H1 (cell line): ENCODE measurements at places on chromosomes 4 and X. TPM values are rescaled to one million over a fixed set of nuclear protein-coding genes. Genes with fewer than 3 reads are reported as not detected.

GRCh38 chrX:23938690-23939089 lies 30.9 kb downstream of the CXorf58 start:
- no peaks in the 10 kb centered on the region for H3K27me3 ChIP-seq
- no peak overlapping the region for H3K27ac ChIP-seq
- no peaks in the 10 kb centered on the region for H3K4me1 ChIP-seq
- H3K36me3 ChIP-seq: no peaks in the 10 kb centered on the region
- H3K4me3 ChIP-seq: no peak overlapping the region

DNA sequence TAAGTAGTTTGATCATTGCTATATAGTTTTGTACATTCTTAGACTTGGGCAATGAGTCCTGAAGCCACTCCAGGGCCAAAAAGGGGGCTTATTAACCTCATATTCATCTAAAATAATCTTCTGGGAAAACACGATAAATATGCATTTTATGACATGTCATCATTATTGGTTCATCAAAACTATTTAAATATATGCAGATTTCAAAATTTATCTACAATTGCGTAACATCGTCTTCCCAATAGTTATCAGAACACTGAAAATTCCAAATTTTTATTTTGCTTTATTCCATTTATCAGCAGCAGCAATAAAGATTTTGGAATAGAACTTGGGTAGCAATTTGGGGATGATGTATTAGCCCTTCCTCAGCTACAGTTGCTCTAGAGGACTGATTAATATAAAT lies 550.0 kb downstream of the IQCM start:
- no peak for DNase-seq
- H3K36me3 ChIP-seq: no peaks in the 10 kb centered on the region
- no peak overlapping the region for H3K27ac ChIP-seq
- no peaks in the 10 kb centered on the region for H3K27me3 ChIP-seq
- no peaks in the 10 kb centered on the region for H3K4me1 ChIP-seq
- no peak overlapping the region for H3K4me3 ChIP-seq

LINC00632 gene
- 85.1 and 89.0 TPM in 2 replicates for total RNA-seq

- no peak within 1 kb of the TSS for H3K4me3 ChIP-seq
- no peak for DNase-seq
- no peak within 1 kb of the TSS for H3K27ac ChIP-seq
- H3K36me3 ChIP-seq: no peaks in the 10 kb centered on the region
- no peaks in the 10 kb centered on the region for H3K27me3 ChIP-seq
Observed at GRCh38 chrX:85379174-85379907, at the start of gene POF1B. POF1B (minus strand) TSS chrX:85379665; CDS start chrX:85379454, 211 bp downstream.

DNA sequence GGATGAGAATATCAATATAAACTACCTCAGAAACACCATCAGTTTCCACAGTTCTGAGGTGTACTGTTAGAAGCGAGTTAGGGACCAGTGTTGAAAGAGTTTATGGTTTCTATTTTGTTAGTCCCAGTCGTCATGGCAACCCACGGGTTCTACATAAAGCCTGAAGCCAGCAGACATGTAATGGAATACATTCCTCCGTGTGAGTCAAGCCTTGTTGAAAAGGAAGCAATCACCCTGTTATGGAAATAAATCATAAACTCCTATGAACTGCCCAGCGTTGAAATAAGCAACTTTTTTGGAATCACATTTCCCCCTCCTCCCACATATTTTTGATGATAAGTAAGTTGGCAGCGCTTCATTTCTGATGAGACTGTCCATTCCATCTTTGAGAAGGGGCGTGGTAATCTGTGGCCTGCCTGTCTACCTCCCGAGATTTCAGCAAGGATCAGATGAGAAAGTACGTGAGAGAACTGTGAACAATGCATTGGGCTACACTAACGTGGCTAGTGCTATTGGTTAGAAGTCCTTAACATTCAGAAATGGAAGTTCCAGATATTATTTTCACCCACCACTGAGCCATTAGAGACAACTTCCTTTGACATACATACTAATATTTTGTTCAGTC lies 40.4 kb upstream of the PDHA1 start:
- H3K4me1 ChIP-seq: no peaks in the 10 kb centered on the region
- no peaks in the 10 kb centered on the region for H3K27me3 ChIP-seq
- DNase-seq: no peak
- H3K36me3 ChIP-seq: no peaks in the 10 kb centered on the region
- no peak overlapping the region for H3K27ac ChIP-seq

RTL9 gene
- 0.11 and 0.20 TPM in 2 replicates for total RNA-seq

- H3K27ac ChIP-seq: no peak overlapping the region
- no peaks in the 10 kb centered on the region for H3K4me1 ChIP-seq
- no peaks in the 10 kb centered on the region for H3K36me3 ChIP-seq
- no peak overlapping the region for H3K4me3 ChIP-seq
- DNase-seq: no peak
Observed at GRCh38 chr4:110769578-110769977, 146.7 kb upstream of the PITX2 start.

KLHL5 gene
- 22.4 and 23.6 TPM in 2 replicates for total RNA-seq

DNA sequence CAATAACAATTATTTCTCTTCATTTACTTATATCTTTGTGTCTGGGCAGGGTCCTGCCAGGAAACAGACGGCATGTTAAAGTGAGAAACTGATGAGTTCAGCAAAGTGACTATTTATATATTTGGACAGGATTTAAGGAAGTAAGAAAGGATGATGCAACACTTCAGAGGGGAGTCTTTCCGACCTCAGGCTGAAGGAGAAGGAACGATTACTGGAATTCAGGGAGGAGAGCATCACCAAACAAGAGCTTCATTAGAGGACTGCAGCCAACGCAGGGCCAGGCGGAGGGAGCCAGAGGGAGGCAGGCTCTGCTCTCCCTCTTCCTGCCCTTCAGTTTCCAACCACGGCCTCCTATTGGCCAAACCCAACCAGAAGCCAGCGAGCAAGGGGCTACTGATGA lies 1.5 kb upstream of the TLR7 start:
- H3K4me3 ChIP-seq: no peak overlapping the region
- no peaks in the 10 kb centered on the region for H3K4me1 ChIP-seq
- no peaks in the 10 kb centered on the region for H3K27me3 ChIP-seq
- no peaks in the 10 kb centered on the region for H3K36me3 ChIP-seq

PCDH18 gene
- 40.1 and 41.8 TPM in 2 replicates for total RNA-seq

DNA sequence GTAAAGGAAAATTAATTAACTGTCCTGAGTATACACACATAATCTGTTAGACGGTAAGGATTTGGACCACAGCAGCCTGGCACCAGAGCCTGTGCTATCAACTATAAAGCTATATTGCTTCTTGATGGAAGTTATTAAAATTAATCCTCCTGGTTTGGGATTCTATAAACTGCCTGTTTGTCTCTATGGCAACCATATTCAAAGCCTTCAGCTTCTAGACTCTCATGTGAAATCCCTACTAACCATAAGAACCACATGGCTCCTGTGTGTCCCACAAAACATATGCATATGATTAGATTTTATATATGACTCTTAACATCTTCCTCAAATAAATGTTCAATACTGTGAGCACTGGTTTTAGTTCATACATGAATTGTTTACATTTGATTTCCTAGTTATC lies 380.8 kb downstream of the ANKRD50 start:
- no peaks in the 10 kb centered on the region for H3K4me1 ChIP-seq
- no peak overlapping the region for H3K4me3 ChIP-seq
- DNase-seq: no peak
- no peaks in the 10 kb centered on the region for H3K36me3 ChIP-seq

GRCh38 chr4:80586716-80587115 lies 251.2 kb downstream of the CFAP299 start:
- H3K4me1 ChIP-seq: no peaks in the 10 kb centered on the region
- no peak overlapping the region for H3K27ac ChIP-seq
- H3K36me3 ChIP-seq: no peaks in the 10 kb centered on the region
- H3K27me3 ChIP-seq: no peaks in the 10 kb centered on the region
- H3K4me3 ChIP-seq: no peak overlapping the region
- DNase-seq: no peak

GLOD5 gene
- not detected in 2 replicates for total RNA-seq

TRAM1L1 gene
- 1.2 and 1.5 TPM in 2 replicates for total RNA-seq

GRCh38 chrX:42090395-42090794 lies 167.0 kb upstream of the CASK start:
- no peak overlapping the region for H3K27ac ChIP-seq
- H3K4me1 ChIP-seq: peaks cover 4% of the 10 kb centered on the region
- no peaks in the 10 kb centered on the region for H3K36me3 ChIP-seq
- DNase-seq: no peak
- no peaks in the 10 kb centered on the region for H3K27me3 ChIP-seq
- H3K4me3 ChIP-seq: no peak overlapping the region
